ENCODE measurements at places on chromosomes 7 and 10.
A peak's percentile ranks its signal among the peaks of the same experiment; 100 is the strongest.

DNA sequence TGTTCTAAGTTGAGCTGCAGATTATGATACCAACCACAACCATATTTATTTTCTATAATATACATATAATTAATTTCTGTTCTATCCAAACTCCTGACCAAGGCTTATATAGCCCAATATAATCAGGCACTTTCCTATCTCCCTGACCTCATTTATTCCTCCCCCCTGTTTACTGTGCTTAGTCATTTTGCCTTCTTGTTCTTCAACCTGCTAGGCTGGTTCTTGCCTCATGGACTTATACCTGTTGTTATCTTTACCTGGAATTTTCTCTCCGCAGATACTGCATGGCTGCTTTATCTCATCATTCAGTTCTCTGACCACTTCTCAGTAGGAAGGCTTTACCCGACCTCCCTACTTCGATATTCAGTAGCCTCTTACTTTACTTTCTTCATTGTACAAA is 24.9 kb upstream of the FAM3C start:
- DNase-seq = no peak

- DNase-seq = peak; percentile 33
Measured at GRCh38 chr10:45379891-45380540, 6.0 kb downstream of the ALOX5 start.

DNA sequence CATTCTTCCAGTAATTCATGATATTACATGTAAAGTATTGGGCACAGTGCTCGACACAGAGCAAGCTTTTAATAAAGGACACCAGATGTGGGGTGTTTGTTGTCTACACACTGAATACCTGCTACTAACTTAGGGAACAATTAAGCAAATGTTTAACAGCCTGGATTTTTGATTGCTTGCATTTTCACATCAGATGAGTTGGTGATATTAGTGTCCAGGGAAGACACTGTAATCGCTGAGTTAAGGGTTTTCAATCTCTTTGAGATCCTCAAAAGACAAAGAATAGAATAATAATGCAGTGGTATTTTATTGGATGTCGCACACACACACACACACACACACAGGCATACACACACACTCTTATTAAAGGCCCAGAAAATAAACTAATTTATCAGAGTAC is 79.1 kb downstream of the VIM start:
- no peak for DNase-seq

DNA sequence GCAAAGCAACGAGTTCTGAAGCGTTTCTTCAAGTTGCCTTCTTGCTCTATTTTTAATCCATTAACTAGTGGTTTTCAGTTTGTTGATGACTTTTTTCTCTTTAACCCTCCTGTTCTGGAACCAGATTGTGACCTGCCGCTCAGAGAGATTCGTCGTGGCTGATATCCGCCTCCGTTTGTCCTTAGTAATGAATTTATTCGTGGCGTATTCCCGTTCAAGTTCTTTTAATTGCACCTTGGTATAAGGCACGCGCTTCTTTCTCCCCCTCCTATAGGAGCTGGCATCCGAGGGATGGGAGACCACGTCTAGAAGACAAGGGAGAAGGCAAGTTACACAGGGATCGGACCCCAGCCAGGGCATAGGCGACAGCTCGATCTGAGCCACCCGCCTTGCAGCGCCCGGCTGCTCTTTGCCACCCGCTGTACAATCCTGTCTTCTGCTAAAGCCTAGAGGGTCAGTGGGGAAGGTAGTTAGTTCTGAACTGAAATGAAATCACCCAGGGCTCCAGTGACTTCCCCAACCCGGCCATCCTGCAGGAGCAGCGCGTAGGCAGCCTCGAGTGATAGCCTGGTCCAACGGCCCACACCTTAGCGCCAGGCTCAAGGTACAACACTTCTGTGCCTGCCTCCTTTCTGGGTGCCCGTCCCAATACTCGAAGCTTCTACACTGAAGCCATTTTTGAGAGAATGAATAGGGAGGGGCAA is 1.6 kb downstream of the HOXA13 start:
- no peak for DNase-seq

DNA sequence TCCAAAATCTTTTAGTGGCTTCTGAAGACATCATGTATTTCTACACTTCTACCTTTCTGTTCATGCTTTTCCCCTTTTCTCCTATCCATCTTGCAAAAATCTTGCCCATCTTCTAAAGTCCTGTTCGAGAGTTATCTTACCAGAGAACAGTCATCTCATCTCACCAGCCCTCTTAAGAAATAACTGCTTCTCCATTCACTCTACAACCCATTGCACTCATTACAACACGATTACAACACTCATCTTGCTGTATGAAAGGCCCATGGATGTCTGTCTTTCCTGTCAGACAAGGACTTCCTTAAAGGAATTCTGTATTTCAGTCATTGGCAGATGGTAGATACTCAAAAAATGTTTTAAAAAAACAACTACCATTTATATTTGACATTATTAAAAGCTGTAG is 30.8 kb downstream of the ZNF438 start:
- no peak for DNase-seq

DNA sequence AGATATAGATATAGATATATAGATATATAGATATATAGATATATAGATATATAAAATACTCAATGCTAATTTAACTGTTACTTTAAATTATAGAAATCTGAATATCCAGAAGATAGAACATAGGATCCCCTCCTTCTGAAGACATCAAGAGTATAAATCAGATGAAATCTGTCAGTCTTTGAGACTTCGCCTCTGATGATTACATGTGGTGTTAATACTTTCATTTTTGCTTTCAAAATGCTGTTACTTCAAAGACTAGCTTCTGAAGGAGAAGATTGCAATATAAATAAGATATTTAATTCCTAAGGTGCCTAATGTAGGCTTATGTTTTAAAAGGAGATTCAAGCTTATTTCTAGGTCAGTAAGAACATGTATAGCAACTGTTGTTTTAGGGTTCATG is 180.4 kb downstream of the TSPAN12 start:
- DNase-seq = no peak

Measured in left ventricle myocardium inferior (tissue), 1 donor.